AG08396 (cell line): ENCODE measurements at places on chromosomes 11 and 22.

DNA sequence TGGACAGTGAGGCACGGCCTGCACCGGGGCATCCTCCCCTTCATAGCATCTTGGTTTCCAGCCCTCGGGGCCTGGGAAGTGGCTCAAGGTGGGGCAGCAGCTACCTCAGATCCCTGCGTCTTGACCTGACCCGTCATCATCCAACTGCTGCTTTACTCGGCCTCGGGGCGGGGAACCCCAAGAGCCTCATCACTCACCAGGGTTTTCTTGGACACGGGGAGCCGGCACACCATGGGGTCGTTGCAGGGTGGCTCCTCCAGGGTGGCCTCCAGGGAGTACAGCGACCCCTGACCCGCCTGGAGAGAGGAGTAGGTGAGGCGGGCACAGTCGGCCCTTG lies 651 bp downstream of the CTSF start:
- no peak for DNase-seq

DNA sequence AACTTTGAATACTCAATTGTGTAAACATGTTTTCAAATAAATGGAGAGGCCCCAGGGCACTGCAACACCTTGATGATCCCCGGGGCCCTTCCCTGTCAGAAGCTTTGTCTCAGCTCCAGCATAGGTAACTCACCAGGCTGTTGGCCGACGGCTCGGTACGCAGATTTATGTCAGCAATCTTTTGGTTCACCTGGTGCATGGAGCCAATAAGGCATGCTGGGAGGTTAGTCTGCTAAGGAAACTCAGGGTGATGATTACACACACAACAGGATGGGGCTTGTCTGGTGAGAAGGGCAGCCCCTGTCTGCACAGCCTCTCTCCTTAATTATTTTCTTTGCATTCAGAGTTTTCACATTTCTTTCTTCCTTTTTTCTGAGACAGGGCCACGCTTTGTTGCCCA lies 10.8 kb downstream of the FAM227A start:
- no peak for DNase-seq

DNA sequence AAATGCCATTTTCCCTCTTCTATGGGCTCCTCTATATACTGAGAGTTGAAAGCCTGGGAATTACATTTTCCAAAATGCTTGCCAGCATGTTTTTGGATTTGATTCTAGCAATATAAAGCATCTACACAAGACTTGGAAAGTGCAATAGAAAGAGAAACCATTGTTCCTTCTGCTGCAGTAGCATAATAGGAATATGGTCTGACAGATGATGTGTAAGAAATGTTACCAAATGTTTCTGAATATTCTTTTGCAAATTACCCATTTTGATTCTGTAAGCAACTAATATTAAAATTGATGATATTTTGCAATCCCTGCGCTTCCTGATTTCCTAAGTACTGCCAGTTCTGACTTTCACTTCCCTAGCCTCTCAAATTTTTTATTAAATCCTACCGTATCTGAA lies 61.6 kb downstream of the CASP12 start:
- no peak for DNase-seq

DNA sequence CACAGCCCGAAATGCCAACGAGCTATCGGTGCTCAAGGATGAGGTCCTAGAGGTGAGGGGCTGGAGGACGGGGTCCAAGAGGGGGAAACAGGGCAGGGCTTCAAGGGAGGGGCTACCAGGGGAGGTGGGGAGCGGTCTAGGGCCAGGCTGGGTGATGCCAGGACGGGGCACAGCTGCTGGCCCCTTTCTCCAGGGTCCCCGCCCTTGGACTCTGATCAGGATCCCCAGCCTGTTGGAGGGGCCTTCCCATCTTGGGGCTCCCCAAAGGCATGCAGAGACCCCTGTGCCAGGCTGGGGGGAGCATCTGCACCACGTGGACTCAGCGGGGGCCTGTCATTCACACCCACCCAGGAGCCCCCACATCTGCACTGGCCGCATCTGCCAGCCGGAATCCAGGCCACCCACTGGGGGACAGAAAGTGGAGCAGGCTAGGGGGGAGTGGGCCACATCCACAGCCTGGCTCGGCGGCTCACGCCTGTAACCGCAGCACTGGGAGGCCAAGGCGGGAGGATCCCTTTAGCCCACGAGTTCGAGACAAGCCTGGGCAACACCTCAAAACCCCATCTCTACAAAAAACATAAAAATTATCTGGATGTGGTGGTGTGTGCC lies 18.9 kb downstream of the EPS8L2 start:
- DNase-seq: no peak

DNA sequence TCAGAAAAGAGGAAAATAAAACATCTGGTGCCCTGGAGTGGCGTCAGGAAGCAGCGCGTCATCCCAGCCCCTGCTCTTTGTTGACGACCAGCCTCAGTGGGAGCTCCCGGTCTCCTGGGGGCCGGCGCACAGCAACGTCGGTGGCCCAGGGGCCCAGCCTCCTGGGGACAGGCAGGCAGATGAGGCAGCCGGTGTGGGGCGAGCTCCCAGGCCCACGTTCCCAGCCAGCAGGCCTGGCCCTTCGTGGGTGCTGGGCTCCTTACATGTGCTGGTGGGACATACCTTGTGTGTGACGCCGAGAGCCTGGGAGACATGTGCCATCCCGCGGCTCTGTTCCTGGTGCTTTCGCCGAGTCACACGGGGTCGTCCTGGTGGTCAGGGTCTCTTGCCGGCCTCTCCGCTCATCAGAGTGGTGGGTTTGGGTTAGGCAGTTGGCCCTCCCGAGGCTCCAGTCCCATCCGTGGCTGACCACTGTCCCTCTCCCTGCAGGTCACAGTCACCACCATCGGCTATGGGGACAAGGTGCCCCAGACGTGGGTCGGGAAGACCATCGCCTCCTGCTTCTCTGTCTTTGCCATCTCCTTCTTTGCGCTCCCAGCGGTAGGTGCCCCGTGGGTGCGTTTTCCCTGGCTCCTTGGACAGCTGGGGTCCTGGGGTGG lies 116.7 kb downstream of the KCNQ1OT1 start:
- DNase-seq: no peak

GRCh38 chr11:45933131-45933831 lies 10.8 kb downstream of the LARGE2 start:
- no peak for DNase-seq
